Right renal cortex interstitium (tissue), 3 donors: ENCODE measurements at places on chromosomes 1 and 21. TPM values are rescaled to one million over a fixed set of nuclear protein-coding genes. Genes with fewer than 3 reads are reported as not detected.

Gene DAB1
- 6.7 TPM for polyA plus RNA-seq

Gene PGLYRP4
- not detected for polyA plus RNA-seq

Gene KRTAP19-4
- not detected for polyA plus RNA-seq

Gene CD84
- polyA plus RNA-seq: 0.98 TPM

Gene BCAR3
- polyA plus RNA-seq: 24.5 TPM

Gene CLCA1
- not detected for polyA plus RNA-seq

Gene RGS1
- 3.5 TPM for polyA plus RNA-seq

Gene GIPC2
- polyA plus RNA-seq: 16.3 TPM

Gene PTAFR
- 2.8 TPM for polyA plus RNA-seq

Gene ASPM
- polyA plus RNA-seq: 24.3 TPM

Gene SHE
- 10.6 TPM for polyA plus RNA-seq

Gene AVPR1B
- polyA plus RNA-seq: 0.69 TPM

Gene LAMC1
- polyA plus RNA-seq: 310 TPM

Gene HDGF
- 269 TPM for polyA plus RNA-seq

Gene RAB42
- 2.3 TPM for polyA plus RNA-seq

Gene CYP4Z1
- 0.24 TPM for polyA plus RNA-seq

Gene KTI12
- 6.8 TPM for polyA plus RNA-seq

Gene MMEL1
- polyA plus RNA-seq: 2.5 TPM

Gene BMP8A
- polyA plus RNA-seq: 0.39 TPM

Gene MFAP2
- polyA plus RNA-seq: 184 TPM

Gene KPRP
- not detected for polyA plus RNA-seq

DNA sequence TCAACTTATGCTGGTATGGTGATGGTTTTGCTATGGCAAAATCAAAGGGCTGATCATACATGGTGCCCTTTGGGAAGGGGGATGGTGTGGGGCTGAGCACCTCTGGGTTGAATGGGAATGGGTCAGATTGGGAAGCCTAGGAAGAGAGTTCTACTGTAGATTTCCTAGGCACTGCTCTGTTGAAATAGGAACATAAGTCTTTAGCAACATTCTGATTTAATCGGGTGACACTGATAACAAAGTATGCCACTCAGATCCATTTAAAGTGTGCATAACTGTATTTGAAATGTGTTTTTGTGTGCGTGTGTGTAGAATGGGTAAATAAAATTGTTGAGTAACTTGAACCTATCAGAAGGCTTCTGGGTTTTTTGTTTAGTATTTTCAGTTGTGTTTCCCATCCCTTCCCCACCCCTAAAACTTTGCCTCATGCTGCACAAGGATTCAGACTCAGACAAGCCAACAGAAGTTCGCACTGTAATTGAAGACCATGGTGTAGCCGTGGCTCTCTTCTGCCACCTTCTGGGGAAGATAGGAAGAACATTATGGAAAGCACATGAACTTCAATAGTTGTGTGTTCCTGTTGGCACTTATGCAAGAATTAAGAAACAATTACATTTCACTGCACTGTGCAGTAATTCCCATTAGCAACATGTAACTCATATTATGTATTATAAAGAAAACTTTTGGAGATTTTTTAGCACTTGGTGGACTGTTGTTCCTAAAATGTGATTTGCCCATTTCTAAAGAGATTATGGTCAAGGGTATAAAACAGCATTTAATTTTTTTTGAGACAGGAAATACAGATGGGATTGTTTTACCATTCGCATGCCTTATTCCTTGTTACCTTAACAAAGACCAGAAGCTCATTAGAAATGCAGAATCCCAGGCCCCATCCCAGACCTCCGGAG is 10.9 kb upstream of the C4BPB start:
- DNase-seq: no peak

- DNase-seq: no peak
Measured at GRCh38 chr1:113320972-113321680, 69.2 kb upstream of the MAGI3 start.

GRCh38 chr1:19682257-19682656 is 17.6 kb downstream of the HTR6 start:
- DNase-seq: no peak

GRCh38 chr1:197481101-197481500 is 213.0 kb downstream of the CRB1 start:
- no peak for DNase-seq

DNA sequence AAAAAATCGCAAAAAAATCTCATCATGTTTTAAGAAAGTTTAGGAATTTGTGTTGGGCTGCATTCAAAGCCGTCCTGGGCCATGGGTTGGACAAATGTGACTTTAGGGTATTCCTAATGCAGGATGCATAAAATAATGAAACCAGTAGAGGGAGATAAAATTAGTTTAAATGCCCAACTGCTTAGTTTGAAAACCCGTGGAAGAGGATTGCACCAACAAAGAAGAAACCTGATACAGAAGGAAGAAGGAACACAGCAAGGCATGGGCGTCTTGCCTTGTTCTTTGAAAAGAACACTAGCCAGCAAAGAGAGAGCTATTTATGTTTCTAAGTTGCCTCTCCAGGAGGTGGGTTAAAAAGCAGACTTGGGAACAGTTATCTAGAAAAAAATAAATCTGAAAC is 37.9 kb downstream of the WDR3 start:
- no peak for DNase-seq

GRCh38 chr1:98330224-98330623 is 331.3 kb upstream of the SNX7 start:
- DNase-seq: no peak

DNA sequence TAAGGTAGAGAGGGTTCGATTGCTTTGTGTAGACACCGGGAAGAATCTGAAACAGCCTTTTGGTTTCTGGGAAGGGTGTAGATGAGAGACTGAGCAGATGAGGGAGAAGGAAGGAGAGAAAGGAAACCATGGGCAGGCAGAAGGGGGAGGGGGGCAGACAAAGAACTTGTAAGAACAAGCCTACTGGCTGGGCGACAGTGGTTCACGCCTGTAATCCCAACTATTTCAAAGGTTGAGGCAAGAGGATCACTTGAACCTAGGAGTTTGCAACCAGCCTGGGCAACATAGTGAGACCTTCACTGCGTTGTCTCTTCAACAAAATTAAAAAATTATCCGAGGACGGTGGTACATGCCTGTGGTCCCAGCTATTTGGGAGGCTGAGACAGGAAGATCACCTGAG is 106.2 kb downstream of the TM2D1 start:
- DNase-seq: no peak

DNA sequence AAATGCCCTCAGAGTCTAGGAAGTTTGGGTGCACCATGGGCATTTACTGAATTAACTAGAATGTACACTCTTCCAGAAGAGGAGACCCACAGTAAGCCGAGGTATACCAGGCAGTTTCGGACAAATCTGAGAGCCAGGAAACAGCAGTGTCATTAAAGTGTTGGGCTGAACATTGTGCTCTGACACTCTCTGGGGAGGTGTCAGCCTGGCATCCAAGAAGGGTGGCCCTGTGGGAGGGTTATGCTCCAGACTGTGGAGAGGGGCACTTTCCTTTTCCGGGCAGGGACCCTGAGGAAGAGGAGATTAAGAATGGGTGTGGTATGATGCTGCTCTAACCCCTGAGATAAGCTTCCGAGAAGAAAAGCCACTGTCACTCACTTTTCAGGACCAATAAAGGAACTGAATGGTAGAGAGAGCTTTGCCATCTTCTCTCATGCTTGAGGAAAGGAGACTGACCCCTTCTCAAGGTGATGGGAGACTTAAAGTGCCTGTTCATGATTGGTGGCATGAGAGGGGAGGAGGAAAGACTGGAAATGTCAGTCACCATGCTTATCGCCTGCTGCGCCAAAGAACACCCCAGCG is 98.2 kb downstream of the UCK2 start:
- DNase-seq: no peak

DNA sequence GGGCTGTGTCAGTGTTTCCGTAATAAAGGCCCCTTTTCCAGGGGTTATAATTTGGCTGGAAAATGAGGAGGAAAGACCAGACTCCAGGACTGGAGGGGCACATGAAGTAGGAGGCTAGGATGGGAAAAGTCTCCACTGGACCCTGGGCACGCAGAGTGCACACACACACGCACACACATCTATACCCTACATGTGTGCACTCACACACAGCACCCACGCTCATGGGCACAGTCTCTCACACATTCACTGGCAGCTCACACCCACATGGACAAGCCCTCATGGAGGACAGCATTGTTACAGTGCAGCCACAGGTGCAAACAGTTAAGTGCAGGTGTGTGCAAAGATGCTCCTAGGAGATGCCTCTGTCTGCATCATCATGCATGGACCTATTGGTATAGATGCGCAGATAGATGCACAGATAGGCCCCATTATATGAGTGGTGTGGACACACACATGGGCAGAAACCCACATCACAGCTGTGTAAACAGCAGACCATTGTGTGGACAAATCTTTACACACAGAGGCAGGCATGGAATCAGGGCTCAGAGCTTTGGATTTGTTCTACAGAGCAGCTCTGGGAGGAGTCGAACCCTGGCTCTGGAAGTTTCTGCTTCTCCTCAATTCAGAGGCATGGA is 9.1 kb upstream of the RUNX3 start:
- DNase-seq: no peak

GRCh38 chr1:168092566-168093355 is 44.0 kb downstream of the GPR161 start:
- DNase-seq: no peak

DNA sequence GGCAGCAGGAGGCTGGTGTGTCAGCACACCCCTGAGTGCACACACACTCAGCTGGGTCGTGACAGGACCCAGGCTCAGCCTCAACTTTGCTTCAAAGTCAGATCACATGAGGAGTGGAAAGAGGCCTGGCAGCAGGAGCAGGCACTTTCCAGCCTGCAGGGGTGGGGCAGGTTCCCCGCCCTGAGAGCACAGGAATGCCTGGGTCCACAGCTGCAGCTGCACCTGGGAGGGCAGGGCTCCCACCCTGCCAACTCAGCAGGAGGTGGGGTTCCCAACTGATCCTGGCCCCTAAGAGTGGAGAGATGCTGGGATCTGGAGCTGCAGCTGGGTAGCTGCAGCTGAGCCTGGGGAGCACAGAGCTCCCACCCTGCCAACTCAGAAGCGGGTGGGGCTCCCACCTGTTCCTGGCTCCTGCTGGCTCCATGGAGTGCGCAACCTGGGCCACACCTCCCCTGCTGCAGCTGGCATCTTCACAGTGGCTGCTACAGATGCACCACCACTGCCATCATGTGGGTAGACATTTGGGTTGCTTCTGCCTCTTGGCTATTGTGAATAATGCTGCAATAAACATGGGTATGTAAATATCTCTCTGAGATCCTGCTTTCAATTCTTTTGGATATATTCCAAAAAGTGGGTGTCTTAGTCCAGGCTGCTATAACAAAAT is 415.4 kb downstream of the TTLL7 start:
- DNase-seq: no peak

- DNase-seq: no peak
Measured at GRCh38 chr21:38773099-38774061, 32.3 kb upstream of the ETS2 start.

DNA sequence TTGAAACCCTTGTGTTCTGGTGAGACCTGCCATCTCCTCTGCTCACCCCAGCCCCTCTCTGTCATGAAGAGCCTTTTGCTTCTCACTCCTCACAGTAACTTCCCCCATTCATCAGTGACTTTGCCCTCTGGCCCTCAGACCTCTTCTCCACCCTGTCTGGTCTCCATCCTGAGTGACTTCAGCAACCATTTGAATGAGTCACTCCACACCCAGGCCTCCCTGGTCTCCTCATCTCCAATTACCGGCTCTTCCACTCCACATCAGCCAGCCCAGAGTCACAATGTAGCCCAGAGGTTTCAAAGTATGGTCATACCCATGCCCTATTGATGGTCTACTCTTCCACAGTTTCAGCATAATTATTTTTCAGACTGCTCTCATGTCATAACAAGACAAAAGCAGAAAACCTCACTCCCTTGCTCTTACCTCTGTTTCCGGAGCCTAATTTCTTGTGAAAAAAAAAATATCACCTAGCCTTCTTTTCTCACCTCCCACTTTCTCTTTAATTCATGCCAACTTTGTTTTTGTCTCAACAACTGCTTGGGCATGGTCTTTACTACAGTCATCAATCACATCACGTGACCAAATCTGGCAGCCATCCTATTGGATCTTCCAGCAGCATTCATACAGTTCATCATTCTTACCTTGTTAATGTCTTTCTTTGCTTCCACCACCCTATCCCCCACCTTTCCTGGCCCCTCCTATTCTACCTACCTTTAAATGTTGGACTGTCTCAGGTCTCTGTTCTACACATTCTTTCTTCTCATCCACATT is 35.6 kb upstream of the NEK7 start:
- DNase-seq: no peak

- no peak for DNase-seq
Measured at GRCh38 chr1:192660613-192661012, 24.7 kb downstream of the RGS13 start.

DNA sequence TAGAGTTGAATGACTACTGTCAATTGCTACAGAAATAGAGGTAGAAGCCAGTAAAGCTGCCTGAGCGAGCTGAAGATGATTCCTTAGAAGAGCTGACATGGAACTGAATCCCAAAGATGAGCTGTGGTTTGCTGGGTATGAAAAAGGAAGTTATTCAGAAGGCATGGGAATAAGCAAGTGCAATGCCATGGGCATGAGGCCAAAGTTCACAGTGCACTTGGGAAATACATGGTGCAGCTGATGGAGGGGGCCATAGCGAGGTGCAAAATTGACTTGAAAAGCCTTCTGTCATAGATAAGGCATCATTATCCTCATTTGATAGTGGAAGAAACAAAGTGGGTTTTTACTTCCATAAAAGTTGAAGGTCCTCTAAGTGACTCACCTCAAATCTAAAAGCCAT is 88.6 kb downstream of the NEK7 start:
- DNase-seq: no peak

- no peak for DNase-seq
Measured at GRCh38 chr1:46158312-46159281, 16.3 kb upstream of the TSPAN1 start.

- DNase-seq: no peak
Measured at GRCh38 chr1:55724551-55725325, 509.6 kb upstream of the USP24 start.
